Memory B cell (primary cell): ENCODE measurements at places on chromosomes 11 and 22.

DNA sequence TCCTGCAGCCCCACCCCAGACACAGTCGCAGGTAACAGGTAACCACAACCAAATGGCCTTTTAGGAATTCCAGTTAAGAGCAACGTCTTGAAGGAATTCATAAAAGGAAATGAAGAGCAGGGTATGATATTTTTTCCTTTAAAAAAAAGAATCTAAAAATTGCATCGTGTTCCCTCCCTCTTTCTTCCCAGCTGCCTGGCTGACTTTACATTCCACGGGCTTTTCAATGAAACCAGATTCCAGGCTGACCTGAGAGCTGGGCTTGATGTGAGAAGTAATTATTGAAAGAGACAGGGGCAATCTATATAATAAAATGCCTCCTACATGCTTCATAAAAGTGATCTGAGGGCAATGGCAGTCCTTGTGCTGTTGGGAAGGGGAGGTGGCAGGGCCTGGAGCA, 57.3 kb upstream of the EIF3D start:
- DNase-seq, result no peak

DNA sequence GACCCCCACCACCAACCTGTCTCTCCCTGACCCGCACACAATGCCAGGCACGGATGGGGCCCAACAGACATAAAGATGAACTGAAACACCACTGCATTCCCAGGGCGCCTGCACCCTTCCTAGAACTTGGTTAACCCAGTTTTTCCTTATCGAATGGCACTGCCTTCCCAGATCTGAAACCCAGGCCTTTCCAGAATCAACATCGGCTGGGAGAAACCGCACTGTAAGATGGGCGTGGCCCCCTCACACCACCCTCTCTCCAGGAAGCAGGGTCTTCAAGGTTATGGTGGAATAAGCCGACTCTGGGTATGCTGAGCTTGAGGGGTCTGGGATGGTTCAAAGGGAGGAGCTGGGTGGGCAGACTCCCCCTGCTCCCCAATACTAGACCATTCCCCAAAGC, 23.1 kb downstream of the LRFN4 start:
- no peak for DNase-seq

GRCh38 chr11:27187848-27188621, 147.4 kb downstream of the BBOX1 start:
- DNase-seq, result no peak

- no peak for DNase-seq
Measured at GRCh38 chr11:33412241-33412640, 155.1 kb downstream of the HIPK3 start.

DNA sequence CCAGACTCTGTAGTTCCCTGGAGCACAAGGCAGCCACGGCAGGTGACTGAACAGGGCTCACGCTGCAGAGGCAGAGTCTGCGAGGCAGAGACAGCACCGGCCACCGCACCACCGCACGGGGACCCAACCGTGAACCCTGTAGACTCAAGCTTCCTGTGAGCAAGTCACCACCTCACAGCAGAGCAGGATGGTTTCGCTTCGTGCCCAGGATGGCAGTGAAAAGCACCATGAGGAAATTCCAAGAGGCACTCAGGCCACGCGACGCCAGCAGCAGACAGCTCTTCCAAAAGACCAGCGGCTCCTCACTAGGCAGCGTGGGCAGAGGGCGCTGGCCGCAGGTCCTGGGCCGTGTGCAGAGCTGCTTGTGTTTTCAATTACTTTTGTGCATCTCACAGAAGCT, 24.5 kb downstream of the BRD1 start:
- DNase-seq, result no peak

DNA sequence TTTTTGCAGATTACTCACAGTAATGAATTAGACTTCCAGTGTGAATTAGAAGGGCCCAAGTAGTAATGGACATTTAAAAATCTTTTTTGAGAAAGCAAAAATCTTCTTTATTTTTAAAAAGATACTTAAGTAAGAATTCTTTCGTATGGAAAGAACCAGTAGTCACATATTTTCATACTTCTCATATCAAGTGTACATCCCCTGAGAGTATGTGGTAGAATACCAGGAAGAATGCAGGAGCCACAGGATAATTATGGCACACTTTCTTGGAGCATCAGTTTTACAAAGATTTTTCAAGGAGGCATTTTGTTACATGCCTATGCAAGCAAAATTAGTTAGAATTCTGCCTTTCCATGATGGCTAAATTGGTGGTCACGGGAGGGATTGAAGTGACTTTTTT, 28.1 kb downstream of the POLD3 start:
- DNase-seq, result no peak

DNA sequence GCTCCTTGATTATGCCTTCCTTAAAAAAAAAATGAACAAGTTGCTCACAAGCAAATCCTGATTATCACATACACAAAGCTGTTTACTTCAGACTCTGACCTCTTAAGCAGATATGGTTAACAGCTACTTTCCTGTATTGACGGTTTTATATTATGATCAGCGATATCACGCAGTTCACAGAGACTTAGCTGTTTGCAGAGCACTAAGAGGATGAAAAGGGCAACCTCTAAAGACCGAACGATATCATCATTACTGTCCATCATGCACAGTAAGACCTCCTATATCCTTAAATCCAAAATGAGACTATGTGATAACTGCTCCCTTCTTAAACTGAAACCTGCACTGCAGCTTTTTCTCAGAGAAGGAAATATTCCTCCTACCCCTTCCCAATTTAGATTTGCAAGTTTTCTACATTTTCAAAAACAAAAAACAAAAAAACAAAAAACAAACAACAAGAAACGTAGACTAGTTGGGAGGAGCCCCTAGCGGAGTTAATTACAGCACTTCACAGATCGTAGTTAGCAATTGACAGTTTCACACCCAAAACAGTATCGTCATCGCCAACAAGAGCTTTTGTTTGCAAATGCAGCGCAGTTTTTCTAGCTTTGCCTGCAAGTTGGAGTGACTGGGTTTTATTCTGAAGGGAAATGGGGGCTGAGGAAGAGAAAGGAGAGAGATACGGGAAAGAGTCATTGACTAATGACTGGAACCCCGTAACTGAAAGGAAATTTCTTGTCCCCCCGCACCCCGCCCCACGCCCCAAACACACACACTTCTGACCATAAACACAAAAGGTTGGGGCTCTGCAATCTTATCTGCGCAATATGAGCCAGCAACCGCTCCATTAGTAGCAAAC, 1.2 kb downstream of the DDX6 start:
- no peak for DNase-seq

- DNase-seq, result no peak
Measured at GRCh38 chr22:38802671-38803121, 8.8 kb upstream of the DNAL4 start.

DNA sequence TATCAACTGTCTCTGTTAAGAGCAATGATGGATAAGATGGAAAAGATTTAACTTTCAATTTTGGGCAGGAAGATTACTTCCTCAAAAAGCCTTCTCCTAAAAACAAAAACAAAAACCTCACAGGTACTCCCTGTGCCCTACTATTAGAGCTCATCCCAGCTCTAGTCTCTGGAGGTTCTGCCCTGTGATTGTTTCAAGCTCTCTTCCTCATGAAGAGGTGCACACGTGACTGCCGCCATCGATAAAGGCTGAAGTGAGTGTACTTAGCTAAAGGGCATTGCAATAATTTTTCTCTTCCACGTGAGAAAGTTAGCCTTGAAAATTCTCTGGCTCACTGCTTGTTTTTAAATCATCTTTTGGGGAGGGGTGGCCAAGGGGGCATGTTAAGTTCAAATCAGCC, 36.6 kb downstream of the MPPED2 start:
- DNase-seq, result no peak

GRCh38 chr22:29733362-29734201, 13.8 kb downstream of the CABP7 start:
- DNase-seq, result no peak

GRCh38 chr11:121417055-121417551, 35.0 kb upstream of the SORL1 start:
- no peak for DNase-seq

- no peak for DNase-seq
Measured at GRCh38 chr11:66070604-66071380, 720 bp downstream of the PACS1 start.

- DNase-seq, result no peak
Measured at GRCh38 chr22:17952273-17952801, 72.0 kb downstream of the MICAL3 start.

- DNase-seq, result no peak
Measured at GRCh38 chr11:75013051-75013450, 24.3 kb downstream of the NEU3 start.

- DNase-seq, result no peak
Measured at GRCh38 chr11:35927682-35928081, 16.2 kb upstream of the LDLRAD3 start.

- no peak for DNase-seq
Measured at GRCh38 chr22:43365715-43366440, 22.7 kb upstream of the SCUBE1 start.

DNA sequence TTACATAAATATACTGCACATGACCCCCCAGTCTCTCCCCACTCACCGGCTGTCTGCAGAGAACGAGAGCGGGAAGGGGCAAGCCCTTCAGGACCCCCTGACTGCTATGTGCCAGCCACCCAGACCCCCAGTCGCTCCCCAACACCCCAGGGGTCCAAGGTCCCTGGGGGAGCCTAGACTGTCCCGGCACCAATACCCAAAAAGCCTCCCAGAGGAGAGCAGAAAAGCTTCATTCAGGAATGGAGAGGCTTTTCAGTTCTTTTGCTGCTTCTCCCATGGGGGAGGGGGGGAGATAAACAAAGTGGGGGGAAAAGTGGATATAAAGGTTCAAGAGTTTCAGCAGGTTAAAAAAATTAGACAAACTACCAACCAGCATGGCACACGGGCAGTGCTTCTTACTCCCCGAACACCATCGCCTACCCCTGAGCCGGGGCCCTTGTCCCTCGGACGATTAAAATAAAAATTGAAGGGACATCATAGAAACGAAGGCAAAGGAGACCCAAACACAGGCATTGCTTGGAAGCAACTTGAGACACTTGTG, 1.3 kb downstream of the CSNK1E start:
- DNase-seq, result peak; percentile 32

- no peak for DNase-seq
Measured at GRCh38 chr11:69174841-69175240, 19.1 kb downstream of the SMIM38 start.

DNA sequence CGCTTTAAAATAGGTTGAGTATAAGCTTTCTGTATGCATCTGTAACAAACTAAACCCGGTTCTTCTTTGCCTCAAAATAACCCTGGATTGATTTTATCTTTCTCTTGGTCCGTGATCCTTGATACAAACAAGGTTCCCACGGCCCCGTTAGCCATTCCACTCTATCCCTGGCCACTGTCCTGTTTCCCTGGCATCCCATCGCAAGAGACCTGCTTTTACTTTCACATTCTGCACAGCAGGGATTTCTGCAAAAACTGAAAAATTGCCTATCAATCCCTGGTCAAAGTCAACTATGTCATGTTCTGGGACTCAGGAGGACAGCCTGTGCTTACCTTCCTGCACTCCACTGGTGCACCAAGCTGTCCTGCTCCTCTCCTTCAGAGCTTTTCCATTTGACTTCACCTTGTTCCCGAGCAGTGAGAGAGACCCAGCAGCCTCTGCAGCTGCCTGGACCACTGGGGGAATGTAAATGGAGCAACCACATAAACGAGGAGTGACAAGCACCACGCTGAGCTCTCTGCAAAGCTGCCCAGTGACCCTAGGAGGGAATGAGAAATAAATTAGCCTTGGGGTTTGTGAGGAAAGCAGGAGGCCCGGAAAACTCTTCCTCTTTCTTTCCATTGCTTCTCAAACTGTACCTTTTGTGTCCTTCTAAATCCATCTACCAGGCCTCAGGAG, 175.9 kb downstream of the NTM start:
- DNase-seq, result no peak

- no peak for DNase-seq
Measured at GRCh38 chr11:12248330-12248729, 129.0 kb upstream of the PARVA start.

DNA sequence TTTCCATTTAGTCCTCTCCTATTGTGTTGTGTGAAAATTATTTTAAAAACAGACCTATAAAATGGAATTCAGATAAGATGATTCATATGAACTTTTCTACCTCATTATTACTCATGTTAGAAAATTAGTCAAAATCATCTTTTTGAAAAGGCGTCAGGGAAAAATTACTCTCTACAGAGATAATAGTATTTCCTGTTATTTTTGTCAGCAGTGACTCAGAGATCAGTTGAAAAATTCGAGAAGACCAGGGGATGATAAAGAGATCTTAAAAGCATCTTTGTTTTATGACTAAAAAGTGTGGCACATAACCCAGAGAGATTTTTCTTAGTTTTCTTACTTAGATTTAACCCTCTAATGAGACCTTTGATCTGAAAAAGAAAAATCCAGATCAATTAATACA, 157.9 kb upstream of the CARD18 start:
- no peak for DNase-seq

GRCh38 chr22:48605856-48606481, 1221.7 kb downstream of the BRD1 start:
- DNase-seq, result no peak

GRCh38 chr22:29798318-29798717, 31.1 kb downstream of the UQCR10 start:
- DNase-seq, result no peak

DNA sequence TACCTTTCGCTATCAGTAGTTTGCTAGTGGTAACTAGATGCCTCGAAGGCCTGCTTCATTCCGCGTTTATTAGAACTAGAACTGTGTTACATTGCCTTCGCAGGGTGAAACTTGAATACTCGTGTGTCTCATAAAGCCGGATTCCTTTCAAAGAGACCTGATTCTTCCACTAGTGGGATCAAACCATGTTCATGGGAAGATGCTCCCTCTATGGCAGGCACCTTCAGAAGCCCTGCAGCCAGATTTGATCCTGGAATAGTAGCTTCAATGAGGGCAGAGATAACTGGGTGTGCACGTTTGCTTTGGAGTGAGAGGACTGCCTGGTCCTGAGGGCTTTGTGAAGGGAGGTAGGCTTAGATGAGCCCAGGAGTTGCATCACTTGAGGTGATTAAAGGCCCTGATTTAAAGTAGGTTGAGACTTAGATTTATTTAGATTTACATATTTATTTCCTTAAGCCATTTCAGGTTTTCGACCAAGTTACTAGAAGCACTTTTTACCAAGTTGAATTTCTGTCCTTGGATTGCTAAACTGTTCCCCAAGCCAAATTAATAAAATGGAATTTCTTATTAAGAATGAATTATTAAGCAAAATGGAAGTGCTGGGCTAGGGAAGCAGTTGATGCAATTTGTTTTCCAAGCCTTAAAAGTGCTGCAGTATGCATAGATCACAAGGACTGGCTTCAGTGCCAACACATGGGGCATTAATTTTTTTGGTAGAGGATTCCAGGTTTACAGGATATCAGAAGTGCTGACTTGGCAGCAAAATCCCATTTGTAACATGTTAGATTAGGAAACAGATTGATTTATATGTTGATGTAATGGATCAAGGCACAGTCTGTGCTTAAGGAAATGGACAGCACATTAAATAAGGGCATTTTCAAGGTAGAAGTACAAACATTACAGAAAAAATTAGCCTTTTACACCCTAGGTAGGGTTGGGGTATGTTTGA, 32.9 kb downstream of the APLP2 start:
- no peak for DNase-seq
